Endothelial cell of umbilical vein (primary cell): ENCODE measurements at places on chromosomes 7 and 10. TPM values are rescaled to one million over a fixed set of nuclear protein-coding genes. Genes with fewer than 3 reads are reported as not detected.
A peak's percentile ranks its signal among the peaks of the same experiment; 100 is the strongest.

GRCh38 chr10:33139181-33139646, 181.2 kb upstream of the ITGB1 start:
- no peak for DNase-seq

DNA sequence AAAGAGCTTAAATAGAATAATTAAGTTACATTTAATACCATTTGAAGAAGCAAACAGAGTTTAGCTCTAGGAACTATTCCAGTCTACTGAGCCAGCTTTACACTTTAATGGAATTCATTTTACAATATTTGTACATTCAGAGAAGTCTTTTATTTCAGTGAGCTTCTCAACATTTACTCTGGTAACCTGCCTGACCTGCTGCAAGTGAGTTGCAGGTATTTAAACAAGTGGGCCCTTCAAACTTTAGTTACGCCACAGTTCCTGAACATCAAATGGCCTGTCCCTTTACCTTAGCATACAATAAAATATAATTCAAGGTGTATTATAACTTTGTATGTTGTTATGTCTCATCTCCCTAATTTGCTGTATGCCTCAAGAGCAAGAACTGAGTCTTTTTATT, 121.6 kb upstream of the SEMA3C start:
- no peak for DNase-seq

The PSTK gene
- 1.6 and 2.7 TPM in 2 replicates for total RNA-seq

GRCh38 chr7:153408360-153409335, 643.5 kb upstream of the DPP6 start:
- DNase-seq = no peak

The CNTNAP2 gene
- not detected in 2 replicates for total RNA-seq

- no peak for DNase-seq
These were observed 178.8 kb downstream of the ADAM12 start for GRCh38 chr10:126209451-126209850.

The OR9A2 gene
- not detected in 2 replicates for total RNA-seq

DNA sequence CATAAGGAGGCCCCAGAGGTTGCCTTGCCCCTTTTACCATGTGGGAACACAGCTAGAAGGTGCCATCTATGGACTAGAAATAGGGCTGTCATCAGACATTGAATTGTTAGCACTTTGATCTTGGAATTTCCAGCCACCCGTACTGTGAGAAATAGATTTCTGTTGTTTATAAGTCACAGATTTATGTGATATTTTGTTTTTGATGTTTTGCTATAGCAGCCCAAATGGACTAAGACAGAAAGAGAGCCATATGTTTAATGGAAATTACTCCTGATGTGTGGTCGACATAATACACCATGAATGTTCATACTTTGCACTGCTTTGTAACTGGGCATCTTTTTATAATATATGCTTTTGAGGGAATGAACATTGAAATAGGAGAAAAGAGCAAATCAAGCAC, 302.2 kb downstream of the BBS9 start:
- DNase-seq = no peak

The NKX2-3 gene
- total RNA-seq = not detected in 2 replicates

The SVOPL gene
- total RNA-seq = not detected in 2 replicates

DNA sequence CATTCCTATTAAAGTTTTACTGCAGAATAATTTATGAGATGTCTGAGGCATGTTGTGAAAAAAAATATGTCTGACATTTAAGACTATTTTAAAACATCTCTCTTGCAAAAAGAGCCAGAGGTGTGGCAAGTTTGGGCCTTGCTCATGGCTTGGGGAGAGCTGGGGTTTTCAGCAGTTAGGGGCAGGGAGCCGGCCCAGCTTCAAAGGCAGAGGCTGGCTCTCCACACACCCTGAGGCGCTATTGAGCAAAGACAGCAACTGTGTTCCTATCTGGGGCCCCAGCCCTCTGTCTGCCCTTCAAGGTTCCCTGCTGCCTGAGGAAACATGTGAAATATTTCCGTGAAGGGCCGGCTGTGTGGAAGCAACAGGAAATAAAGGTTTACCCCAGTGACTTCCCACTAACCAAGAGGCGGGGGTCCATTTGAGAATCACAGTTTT, 94.0 kb downstream of the SORBS1 start:
- DNase-seq = peak; percentile 81
